Fibroblast of lung (primary cell): ENCODE measurements at places on chromosomes 4 and X. TPM values are rescaled to one million over a fixed set of nuclear protein-coding genes. Genes with fewer than 3 reads are reported as not detected.
A peak's percentile ranks its signal among the peaks of the same experiment; 100 is the strongest.

Gene TSPAN7
- not detected in 2 replicates for total RNA-seq

Gene ZNF141
- total RNA-seq, result 8.9 and 9.8 TPM in 2 replicates

Gene TLR3
- 4.6 and 8.1 TPM in 2 replicates for total RNA-seq

Gene TMEM185A
- 14.1 and 17.3 TPM in 2 replicates for total RNA-seq

Gene TMEM271
- total RNA-seq, result not detected in 2 replicates

Gene DNAAF6
- total RNA-seq, result not detected in 2 replicates

Gene CSAG1
- total RNA-seq, result not detected in 2 replicates

Gene CAMK2D
- total RNA-seq, result 196 and 262 TPM in 2 replicates

Gene RTL5
- total RNA-seq, result 2.8 and 4.5 TPM in 2 replicates

Gene PKD2
- 101 and 109 TPM in 2 replicates for total RNA-seq

Gene CXXC4
- under 0.01 TPM in 2 replicates for total RNA-seq

Gene RBM41
- 12.6 and 13.2 TPM in 2 replicates for total RNA-seq

Gene INPP4B
- total RNA-seq, result 9.2 and 19.7 TPM in 2 replicates

Gene PDZD4
- under 0.01 and 0.26 TPM in 2 replicates for total RNA-seq

Gene GSX2
- total RNA-seq, result 0.33 TPM in 1 of 2 replicates, not detected in the other

GRCh38 chrX:107736781-107737531 lies 38.6 kb downstream of the TSC22D3 start:
- no peak overlapping the region for H3K27ac ChIP-seq
- H3K36me3 ChIP-seq, result no peaks in the 10 kb centered on the region
- H3K27me3 ChIP-seq, result peaks cover 5% of the 10 kb centered on the region
- H3K4me3 ChIP-seq, result no peak overlapping the region

DNA sequence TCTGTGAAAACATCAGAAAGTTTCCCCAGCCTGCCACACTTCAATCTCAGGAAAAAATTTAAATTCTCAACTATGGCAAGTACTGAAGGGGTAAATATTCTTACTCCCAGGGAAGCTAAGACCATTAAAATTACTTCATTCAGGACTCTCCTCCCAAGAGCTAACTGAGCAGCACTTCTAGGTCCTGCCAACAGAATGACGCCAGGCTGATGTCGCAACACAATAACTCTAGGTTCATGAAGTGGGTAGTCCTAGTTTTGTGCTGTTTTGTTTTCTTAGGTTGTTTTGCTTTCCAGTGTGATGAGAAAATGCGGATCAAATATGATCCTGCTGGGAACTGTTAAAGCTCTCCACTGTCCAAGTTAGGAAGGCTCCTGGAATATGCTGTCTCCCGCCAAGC lies 180.0 kb downstream of the NKX6-1 start:
- no peaks in the 10 kb centered on the region for H3K27me3 ChIP-seq
- DNase-seq, result peak; percentile 50
- no peaks in the 10 kb centered on the region for H3K36me3 ChIP-seq
- no peaks in the 10 kb centered on the region for H3K4me1 ChIP-seq
- no peak overlapping the region for H3K27ac ChIP-seq

- H3K27me3 ChIP-seq, result no peaks in the 10 kb centered on the region
- peak overlapping the region; percentile 56 for H3K27ac ChIP-seq
- DNase-seq, result no peak
- no peaks in the 10 kb centered on the region for H3K36me3 ChIP-seq
- no peak overlapping the region for H3K4me3 ChIP-seq
Observed at GRCh38 chr4:152102436-152103000, 341.7 kb upstream of the GATB start.

GRCh38 chr4:2343476-2343875 lies 75.0 kb downstream of the ZFYVE28 start:
- H3K4me1 ChIP-seq, result no peaks in the 10 kb centered on the region
- no peak overlapping the region for H3K27ac ChIP-seq
- H3K4me3 ChIP-seq, result no peak overlapping the region
- DNase-seq, result no peak
- no peaks in the 10 kb centered on the region for H3K27me3 ChIP-seq

DNA sequence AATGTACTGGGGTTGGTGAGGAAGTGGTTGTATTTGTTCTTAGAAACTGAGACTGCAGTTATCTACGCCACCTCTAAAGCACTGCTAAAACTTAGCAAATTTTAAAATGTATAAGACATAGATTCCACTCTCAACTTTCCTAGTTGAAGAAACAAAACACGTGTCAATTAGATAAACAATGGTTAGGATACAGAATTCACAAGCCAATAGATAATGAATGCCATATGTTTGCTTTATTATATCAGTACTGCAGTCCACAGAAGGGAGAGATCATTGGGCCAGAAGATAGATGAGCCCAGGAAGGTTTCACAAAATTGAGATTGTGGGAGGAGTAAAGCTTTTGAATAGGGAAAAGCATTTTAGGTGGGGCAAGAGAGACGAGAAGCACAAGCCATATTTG lies 14.3 kb downstream of the TMEM33 start:
- no peak for DNase-seq
- H3K27ac ChIP-seq, result no peak overlapping the region
- no peaks in the 10 kb centered on the region for H3K27me3 ChIP-seq
- peaks cover 5% of the 10 kb centered on the region for H3K36me3 ChIP-seq
- H3K4me3 ChIP-seq, result no peak overlapping the region

- DNase-seq, result peak; percentile 9
- no peaks in the 10 kb centered on the region for H3K27me3 ChIP-seq
- H3K4me3 ChIP-seq, result no peak overlapping the region
- H3K27ac ChIP-seq, result no peak overlapping the region
Observed at GRCh38 chr4:142984871-142985585, 138.9 kb upstream of the INPP4B start.

- no peaks in the 10 kb centered on the region for H3K36me3 ChIP-seq
- H3K27me3 ChIP-seq, result no peaks in the 10 kb centered on the region
- H3K27ac ChIP-seq, result no peak overlapping the region
- no peaks in the 10 kb centered on the region for H3K4me1 ChIP-seq
Observed at GRCh38 chrX:44432641-44433040, 89.2 kb upstream of the EFHC2 start.

DNA sequence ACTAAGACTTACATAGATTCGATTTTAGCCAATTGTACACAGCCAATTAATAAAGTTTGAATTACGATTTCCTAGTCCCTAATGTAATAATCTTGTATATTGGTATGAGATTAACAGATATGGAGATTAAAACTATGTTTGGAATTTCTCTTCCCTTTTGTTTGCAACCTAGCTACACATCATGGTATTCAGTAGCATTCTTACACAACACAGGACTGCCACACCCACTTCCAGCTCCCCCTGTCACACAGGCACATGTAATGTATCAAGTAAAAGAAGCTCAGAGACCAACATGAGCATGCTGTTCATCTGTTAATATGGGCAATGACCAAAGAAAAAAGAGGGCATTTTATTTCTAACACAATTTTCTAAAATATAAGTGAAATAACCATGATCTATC lies 12.8 kb downstream of the SLC6A14 start:
- H3K27me3 ChIP-seq, result no peaks in the 10 kb centered on the region
- DNase-seq, result no peak
- no peaks in the 10 kb centered on the region for H3K36me3 ChIP-seq
- no peak overlapping the region for H3K4me3 ChIP-seq

GRCh38 chr4:137300776-137301175 lies 231.5 kb downstream of the PCDH18 start:
- no peaks in the 10 kb centered on the region for H3K27me3 ChIP-seq
- H3K4me1 ChIP-seq, result no peaks in the 10 kb centered on the region

GRCh38 chr4:15654593-15655222 lies 449 bp downstream of the FBXL5 start:
- DNase-seq, result peak; percentile 41
- peak overlapping the region; percentile 98 for H3K27ac ChIP-seq
- no peaks in the 10 kb centered on the region for H3K27me3 ChIP-seq

DNA sequence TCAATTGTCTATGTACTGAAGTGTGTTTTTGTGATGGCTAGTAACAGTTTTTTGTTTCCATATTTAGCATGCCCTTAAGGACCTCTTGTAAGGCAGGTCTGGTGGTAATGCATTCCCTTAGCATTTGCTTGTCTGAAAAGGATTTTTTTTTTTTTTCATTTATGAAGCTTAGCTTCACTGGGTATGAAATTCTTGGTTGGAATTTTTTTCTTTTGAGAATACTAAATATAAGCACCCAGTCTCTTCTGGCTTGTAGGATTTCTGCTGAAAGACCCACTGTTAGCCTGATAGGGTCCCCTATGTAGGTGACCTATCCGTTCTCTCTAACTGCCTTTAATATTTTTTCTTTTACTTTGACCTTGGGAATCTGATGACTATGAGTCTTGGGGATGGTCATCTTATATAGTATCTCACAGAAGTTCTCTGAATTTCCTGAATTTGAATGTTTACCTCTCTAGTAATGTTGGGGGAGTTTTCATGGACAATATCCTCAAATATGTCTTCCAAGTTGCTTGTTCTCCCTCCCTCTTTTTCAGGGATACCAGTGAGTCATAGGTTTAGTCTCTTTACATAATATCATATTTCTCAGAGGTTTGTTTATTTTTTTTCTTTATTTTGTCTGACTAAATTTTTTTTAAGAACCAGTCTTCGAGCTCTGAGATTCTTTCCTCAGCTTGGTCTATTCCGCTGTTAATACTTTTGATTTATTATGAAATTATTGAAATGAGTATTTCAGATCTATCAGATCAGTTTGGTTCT lies 157.1 kb upstream of the PGRMC2 start:
- H3K36me3 ChIP-seq, result no peaks in the 10 kb centered on the region
- no peak overlapping the region for H3K4me3 ChIP-seq
- DNase-seq, result no peak
- H3K4me1 ChIP-seq, result no peaks in the 10 kb centered on the region

DNA sequence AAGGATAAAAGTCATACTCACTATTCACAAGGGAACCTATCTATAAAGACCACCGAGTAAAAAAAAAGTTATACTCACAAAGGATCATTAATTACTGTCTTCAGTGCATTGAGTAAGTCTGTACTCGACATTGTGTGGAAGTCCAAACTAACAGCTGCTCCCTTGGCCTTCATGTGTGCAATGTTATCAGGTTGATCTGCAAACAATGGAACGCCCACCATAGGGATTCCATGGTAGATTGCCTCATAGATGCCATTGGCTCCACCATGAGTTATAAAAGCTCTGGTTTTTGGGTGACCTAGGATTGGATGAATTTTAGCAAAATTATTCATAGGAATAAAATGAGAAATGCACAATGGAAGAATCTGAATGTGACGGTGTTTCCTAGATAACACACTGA lies 10.6 kb downstream of the UGT2B4 start:
- H3K27ac ChIP-seq, result no peak overlapping the region
- no peak overlapping the region for H3K4me3 ChIP-seq
- H3K27me3 ChIP-seq, result no peaks in the 10 kb centered on the region
- no peak for DNase-seq
- no peaks in the 10 kb centered on the region for H3K36me3 ChIP-seq

- DNase-seq, result peak; percentile 53
- H3K27ac ChIP-seq, result peak within 1 kb of the TSS; percentile 62
- peak within 1 kb of the TSS; percentile 81 for H3K4me3 ChIP-seq
- no peaks in the 10 kb centered on the region for H3K27me3 ChIP-seq
- no peaks in the 10 kb centered on the region for H3K36me3 ChIP-seq
Observed at GRCh38 chr4:72568959-72569718, at the start of gene ADAMTS3. Gene ADAMTS3 (minus strand): TSS chr4:72569221. CDS start chr4:72568762, 459 bp downstream.

- no peak overlapping the region for H3K4me3 ChIP-seq
- H3K27ac ChIP-seq, result no peak overlapping the region
- no peaks in the 10 kb centered on the region for H3K36me3 ChIP-seq
- H3K4me1 ChIP-seq, result peaks cover under 1% of the 10 kb centered on the region
Observed at GRCh38 chr4:169054879-169055278, 44.8 kb upstream of the CBR4 start.

GRCh38 chr4:124640022-124640730 lies 72.4 kb downstream of the ANKRD50 start:
- no peak overlapping the region for H3K4me3 ChIP-seq
- DNase-seq, result peak; percentile 88
- no peak overlapping the region for H3K27ac ChIP-seq
- no peaks in the 10 kb centered on the region for H3K27me3 ChIP-seq
- H3K36me3 ChIP-seq, result no peaks in the 10 kb centered on the region
- no peaks in the 10 kb centered on the region for H3K4me1 ChIP-seq

GRCh38 chr4:156137679-156138473 lies 184.2 kb upstream of the CTSO start:
- no peaks in the 10 kb centered on the region for H3K4me1 ChIP-seq
- no peak overlapping the region for H3K4me3 ChIP-seq
- no peaks in the 10 kb centered on the region for H3K27me3 ChIP-seq
- H3K36me3 ChIP-seq, result no peaks in the 10 kb centered on the region

GRCh38 chrX:149458586-149458985 lies 46.5 kb downstream of the IDS start:
- no peaks in the 10 kb centered on the region for H3K4me1 ChIP-seq
- H3K27me3 ChIP-seq, result no peaks in the 10 kb centered on the region
- no peak overlapping the region for H3K4me3 ChIP-seq
- H3K27ac ChIP-seq, result no peak overlapping the region
- H3K36me3 ChIP-seq, result no peaks in the 10 kb centered on the region
- no peak for DNase-seq

GRCh38 chrX:39848243-39848642 lies 249.5 kb downstream of the BCOR start:
- H3K27ac ChIP-seq, result no peak overlapping the region
- no peak overlapping the region for H3K4me3 ChIP-seq
- DNase-seq, result peak; percentile 79
- no peaks in the 10 kb centered on the region for H3K36me3 ChIP-seq

DNA sequence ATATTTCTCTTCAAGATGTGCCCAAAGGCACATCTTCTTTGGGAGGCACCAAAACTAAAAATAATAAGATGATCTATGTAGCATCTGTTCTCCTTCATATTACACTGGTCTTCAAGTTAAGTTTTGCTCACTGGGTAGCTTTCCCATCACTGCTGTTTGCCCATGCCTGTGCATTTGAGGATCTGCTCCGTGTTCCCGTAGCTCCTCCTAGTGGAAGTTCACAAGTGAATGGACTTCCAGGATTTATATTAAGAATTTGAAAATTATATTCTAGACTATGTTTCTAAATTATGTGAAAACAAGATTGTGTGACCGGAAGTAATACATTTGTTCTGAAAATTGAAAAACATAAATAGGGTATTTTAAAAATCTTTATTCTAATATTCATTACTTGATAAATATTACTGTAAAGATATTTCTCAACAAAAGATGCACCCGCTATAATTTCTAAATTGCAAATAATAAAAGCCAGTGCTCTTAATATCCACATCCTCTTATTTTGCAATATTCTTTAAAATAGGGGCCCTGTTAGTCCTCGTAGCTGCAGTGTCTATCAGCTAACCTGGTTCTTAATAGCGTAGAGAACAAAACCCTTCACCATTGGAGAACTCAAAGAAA lies 147.7 kb downstream of the RBM46 start:
- H3K27me3 ChIP-seq, result no peaks in the 10 kb centered on the region
- H3K36me3 ChIP-seq, result no peaks in the 10 kb centered on the region
- peak; percentile 10 for DNase-seq
- no peak overlapping the region for H3K4me3 ChIP-seq
- no peaks in the 10 kb centered on the region for H3K4me1 ChIP-seq

DNA sequence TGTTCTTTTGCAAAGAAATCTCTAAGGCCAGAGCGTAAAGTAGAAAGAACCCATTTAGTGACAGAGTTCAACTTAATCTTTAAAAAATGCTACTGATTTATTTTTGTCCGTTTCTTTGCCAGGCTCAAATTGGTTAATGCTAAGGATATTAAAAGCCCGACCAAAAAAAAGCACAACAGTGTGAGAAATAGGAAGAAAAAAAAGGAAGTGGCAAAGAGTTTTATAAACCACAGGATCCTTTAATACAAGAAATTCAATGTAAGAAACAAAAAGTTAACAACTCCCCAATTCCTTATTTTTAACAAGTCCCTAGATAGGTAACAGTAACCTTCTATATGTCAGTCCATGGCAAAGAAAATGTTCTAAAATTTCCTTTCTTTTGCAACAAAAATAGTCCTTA lies 480.4 kb downstream of the ACTRT1 start:
- no peak overlapping the region for H3K4me3 ChIP-seq
- no peak overlapping the region for H3K27ac ChIP-seq
- H3K36me3 ChIP-seq, result no peaks in the 10 kb centered on the region
- no peaks in the 10 kb centered on the region for H3K4me1 ChIP-seq
- no peaks in the 10 kb centered on the region for H3K27me3 ChIP-seq
- DNase-seq, result no peak
